ENCODE measurements at places on chromosomes 13 and 19. TPM values are rescaled to one million over a fixed set of nuclear protein-coding genes. Genes with fewer than 3 reads are reported as not detected.

- no peak for DNase-seq
Measured at GRCh38 chr13:97574926-97575325, 141.0 kb downstream of the RAP2A start.

DNA sequence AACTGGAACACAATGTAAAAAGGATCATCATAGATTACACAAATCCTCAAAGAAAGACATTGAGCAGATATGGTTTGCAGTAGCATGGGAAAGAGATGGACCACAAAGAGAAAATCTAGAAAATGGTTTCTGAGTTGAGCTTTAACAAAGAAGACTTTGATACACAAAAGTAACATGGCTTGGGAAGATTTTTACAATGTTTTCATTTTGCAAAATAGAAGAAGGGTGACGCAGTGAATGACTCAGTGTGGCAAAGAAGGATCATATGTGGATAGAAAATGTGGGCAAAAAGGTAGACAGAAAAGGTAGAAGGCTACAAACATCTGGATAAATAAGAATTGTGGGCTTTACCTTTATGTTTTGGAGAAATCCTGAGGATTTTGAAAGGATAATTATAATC, 1220.5 kb downstream of the PCDH17 start:
- no peak for DNase-seq

GRCh38 chr13:111117961-111118360, 2.9 kb downstream of the ARHGEF7 start:
- no peak for DNase-seq

GRCh38 chr19:633068-633785, at the start of gene POLRMT:
Gene POLRMT, minus strand, starts transcription at chr19:633537. Its CDS starts 25 bp downstream, at chr19:633512.
- peak; percentile 98 for DNase-seq

- no peak for DNase-seq
Measured at GRCh38 chr19:13072188-13072908, 30.3 kb downstream of the LYL1 start.

DNA sequence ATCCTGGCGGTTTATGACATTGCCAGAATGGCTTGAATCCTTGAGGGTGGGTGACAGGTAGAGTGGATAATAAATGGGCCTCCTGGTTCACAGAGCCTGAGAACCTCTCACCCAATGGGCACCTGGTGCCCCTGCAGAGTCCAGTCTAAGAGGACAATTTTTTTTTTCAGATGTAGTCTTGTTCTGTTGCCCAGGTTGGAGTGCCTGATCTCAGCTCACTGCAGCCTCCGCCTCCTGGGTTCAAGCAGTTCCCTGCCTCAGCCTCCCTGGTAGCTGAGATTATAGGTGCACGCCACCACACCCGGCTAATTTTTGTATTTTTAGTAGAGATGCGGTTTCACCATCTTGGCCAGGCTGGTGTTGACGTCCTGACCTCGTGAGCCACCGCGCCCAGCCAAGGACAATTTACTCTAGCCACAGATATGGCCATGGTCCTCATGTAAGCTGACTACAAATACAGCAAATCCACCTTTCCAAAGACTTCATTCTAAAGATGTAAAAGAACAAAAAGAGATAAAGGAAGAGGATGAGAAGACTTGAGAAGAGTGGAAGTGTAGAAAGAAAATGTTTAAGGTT, 33.0 kb downstream of the COL4A2 start:
- no peak for DNase-seq

DNA sequence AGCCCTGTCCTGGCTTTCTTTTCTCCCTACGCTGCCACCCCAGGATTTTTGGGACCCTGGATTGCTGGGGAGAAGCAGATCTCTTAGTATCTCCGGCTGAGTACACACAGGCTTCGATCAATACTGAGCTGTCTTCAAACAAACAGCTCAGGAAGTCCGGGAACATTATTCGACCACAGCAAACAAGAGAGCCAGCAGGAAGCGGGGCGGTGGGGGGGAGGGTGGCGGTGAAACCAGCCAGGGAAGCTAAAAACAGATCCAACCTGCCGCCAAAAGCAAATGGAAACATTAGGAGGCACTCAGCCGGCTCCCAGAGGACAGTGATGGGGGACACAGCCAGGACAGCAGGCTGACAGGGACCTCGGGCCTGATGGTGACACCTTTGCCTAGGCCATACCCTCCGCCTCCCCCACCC, 12.2 kb upstream of the BCAM start:
- DNase-seq = peak; percentile 83

GRCh38 chr13:85313761-85314503, 485.3 kb downstream of the SLITRK6 start:
- DNase-seq = no peak

DNA sequence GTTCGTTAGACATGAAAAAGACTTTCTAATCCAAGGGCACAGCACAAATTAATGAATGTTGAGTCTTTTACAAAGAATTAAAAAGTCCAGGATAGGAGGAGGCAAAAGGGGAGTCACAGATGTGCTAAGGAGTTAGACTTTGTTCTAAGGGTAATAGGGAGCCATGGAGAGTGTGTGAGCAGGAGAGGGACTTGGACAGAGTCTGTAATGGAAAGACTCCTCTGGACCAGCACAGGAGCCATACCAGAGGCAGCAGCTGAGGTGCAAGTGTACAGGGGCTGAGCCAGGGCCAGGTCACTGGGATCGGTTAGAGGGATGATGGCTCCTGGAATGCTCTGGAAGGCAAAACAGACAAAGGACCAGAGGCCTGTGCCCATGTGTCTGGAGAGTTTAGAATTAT, 10.5 kb downstream of the GTPBP3 start:
- no peak for DNase-seq

DNA sequence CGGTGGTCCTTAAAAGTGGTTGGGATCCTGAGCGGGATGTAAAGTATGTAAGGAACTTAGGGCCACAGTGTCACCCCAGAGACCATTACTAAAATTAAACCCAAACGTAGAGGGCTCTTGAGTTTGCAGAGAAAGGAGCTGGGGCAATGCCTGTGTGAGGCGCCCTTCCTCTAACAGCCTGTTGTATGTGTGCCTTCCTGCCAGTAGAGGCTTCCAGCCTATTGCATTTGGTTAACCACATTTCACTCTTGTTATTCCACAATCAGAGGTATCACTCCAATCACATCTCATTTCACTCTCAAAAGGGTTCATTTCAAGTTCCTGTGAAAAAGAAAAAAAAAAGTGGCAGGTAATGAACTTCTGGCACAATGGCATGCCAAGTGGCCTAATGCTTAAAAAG, 29.4 kb downstream of the DIAPH3 start:
- DNase-seq = no peak

GRCh38 chr19:10625003-10625761, at the start of gene SLC44A2:
Gene SLC44A2, plus strand, starts transcription at chr19:10625553. Its CDS starts 81 bp downstream, at chr19:10625634.
- peak; percentile 77 for DNase-seq

DNA sequence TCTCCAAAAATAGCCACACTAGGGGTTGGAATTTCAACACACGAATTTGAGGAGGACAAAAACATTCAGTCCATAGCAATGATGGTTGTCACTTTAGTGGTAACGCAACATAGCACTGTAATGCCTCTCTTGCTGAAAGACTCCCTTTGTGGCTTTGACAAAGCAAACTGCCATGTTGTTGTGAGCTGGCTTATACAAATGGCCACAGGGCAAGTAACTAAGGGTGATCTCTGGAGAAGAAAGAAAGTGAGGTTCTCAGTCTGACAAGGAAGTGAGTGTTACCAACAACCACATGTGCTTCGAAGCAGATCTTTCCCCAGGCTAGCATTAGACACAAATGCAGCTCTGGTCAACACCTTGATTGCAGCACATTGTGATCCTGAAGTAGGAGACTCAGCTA, 79.1 kb upstream of the PCDH17 start:
- DNase-seq = no peak

FKBP8 gene
- 116 TPM for total RNA-seq

MOB3A gene
- total RNA-seq = 11.2 TPM

CYP4F22 gene
- total RNA-seq = 1.5 TPM

MUC16 gene
- not detected for total RNA-seq

NCR1 gene
- 0.10 TPM for total RNA-seq

ZNF256 gene
- total RNA-seq = 1.1 TPM

TEKTIP1 gene
- 1.9 TPM for total RNA-seq

ZNF304 gene
- total RNA-seq = 2.6 TPM

CPT1C gene
- total RNA-seq = 0.91 TPM
